ENCODE measurements at places on chromosomes 5 and 9.

DNA sequence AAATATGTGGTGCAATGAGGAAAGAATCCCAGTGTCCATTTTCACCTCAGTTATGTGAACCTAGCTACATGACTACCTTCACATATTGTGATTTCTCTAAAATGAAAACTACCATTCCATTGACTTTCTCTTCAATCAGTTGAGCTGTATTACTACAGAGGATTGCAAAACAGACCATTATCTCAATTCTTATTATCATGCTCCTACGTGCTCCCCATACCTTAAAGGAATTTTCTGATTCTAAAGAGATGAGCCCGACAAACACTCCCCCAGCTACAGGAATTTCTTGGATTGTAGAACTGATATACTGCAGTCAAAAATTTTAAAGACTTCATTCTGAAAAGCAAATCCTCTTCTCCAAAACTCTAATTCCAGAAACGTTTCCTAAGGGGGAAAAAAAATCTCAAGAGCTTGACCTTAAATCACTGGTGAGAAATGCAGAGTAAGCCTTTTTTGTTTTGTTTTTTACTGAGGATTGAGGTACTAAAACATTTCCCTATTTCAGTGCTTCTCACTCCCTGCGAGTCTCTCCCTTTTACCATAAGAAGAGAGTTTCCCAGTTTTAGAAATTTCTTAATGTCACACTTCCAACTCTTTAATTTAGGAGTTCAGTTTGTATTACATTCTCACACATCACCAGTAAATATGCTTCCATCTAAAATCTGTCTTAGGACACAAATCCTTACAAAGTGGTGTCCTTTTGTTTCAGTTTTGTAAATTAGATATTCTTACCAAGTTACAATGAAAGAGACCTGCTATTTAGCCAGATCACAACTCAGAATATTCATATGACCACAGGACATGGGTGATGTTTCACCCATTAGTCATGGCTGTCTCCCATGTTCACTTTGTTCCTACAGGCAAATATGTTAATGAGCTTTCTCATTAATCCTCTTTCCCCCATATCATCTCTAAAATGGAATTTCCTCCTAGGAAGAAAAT, 203.8 kb downstream of the TSSK1B start:
- DNase-seq, result peak; percentile 55

- no peak for DNase-seq
Measured at GRCh38 chr5:158286827-158287226, 427.9 kb upstream of the CLINT1 start.

GRCh38 chr5:40221796-40222195, 457.9 kb upstream of the PTGER4 start:
- DNase-seq, result peak; percentile 69

GRCh38 chr5:63125392-63125791, 546.8 kb downstream of the LRRC70 start:
- no peak for DNase-seq

GRCh38 chr5:19928562-19929421, 59.2 kb downstream of the CDH18 start:
- peak; percentile 93 for DNase-seq

GRCh38 chr5:179138568-179138925, 78.4 kb downstream of the ZNF354C start:
- no peak for DNase-seq

DNA sequence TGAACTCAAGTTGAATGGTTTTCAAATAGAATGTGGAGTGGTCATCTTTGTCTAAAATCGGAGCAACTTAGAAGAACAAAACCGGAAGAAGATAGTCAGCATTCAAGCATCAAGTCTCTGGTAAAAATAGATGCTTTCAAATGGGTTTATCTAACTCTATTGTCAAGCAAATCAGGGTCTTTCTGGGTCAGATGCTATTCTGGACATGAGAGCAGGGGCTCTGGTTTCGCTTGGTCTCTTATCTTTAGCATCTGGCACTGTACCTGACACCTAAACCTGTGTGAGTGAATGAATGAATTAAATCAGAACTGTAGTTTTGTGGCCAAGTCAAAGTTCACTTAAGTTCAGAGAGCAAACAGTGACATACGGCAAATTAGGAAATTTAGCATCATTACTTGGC, 173.5 kb downstream of the SLIT3 start:
- DNase-seq, result no peak

GRCh38 chr5:136330353-136331038, 34.8 kb downstream of the TRPC7 start:
- DNase-seq, result no peak

DNA sequence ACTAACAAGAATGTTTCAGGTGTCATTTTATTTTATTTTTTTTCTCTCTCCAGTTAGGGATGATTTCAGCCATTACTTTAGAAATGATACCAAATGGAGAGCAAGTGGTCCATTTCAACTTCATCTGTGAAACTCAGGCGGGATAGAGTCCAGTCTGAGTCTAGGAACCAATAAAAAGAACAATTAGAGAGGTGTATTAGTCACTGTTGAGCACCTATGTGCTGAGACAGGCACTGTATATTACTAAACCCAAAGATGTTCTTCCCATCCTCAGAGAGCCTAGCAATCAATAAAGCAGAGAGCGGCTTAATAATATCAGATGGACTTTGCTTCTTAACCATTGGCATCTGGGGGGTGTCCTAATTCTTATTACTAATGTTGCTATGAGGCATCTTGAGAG, 410.3 kb upstream of the SLC24A2 start:
- no peak for DNase-seq

- peak; percentile 22 for DNase-seq
Measured at GRCh38 chr5:84724683-84725082, 340.0 kb upstream of the EDIL3 start.

DNA sequence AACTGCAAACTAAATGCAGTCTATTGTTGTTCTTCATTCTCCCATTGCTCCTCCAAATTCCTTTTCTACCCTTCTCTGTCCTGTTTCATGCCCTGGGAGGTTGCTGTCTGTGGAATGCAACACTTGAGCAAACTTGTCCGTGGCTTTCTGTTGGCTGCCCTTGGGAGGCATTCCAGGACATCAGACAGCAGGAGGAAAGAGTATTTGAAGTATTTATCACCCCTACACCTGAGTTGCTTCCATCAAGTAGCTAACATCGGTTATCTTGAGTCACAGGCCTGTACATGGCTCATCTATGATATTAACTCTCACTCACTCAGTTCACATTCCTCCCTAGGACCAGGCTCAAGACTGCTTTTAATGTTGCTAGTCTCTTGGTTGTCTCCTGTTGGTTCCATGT, 803.4 kb upstream of the CDH6 start:
- DNase-seq, result no peak

GRCh38 chr9:97039514-97039860, 545 bp upstream of the CTSV start:
- DNase-seq, result peak; percentile 67

- DNase-seq, result no peak
Measured at GRCh38 chr5:14771972-14772371, 99.6 kb downstream of the ANKH start.

DNA sequence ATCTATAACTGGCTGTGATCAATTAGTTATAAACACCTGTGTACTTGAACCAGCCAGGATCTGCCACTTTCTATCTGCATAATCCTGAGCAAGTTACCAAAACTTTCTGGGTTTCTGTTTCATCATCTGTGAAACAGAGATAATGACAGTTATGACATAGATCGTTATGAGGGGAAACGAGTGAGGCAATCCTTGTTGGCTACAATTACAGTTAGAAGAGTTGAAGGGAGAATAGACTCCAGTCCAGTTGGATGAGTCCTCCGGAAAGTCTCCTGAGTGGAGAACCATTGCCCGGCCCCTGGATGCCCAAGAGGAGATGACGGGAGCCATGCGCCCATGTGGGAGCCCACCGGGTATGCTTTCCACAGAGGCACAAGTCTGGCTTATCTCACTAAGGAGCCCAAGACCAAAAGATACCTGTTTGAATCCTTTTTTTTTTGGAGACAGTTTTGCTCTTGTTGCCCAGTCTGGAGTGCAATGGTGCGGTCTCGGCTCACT, 4.5 kb downstream of the PDE6A start:
- peak; percentile 18 for DNase-seq

DNA sequence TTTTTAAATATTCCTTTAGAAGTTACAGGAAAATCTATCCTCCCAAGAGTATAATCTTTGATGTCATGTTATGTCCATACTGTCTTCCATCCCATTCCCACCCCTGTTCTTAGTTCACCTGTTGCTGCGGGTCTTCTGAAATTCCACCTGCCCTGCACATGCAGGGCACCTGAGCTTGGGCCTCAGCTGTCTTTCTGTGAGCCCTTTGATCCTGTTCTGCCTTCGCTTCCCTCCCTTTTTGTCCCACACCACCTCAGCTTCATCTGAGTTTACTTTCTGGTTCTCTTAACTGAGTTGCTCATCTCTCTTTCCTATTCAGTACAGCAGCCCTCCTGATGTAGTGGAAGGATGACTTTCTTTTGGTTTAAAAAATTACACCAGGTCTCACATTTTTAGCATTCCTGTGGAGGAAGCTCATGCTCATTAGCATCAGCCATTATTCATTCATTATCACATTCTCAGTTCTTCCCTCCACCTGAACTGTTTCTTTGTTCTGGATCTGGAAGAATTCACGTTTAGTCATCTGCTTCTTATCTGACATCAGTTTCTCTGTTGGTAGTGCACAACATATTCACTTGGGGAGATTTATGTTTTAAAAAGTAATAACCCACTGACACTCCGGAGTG, 211.0 kb downstream of the ADCY2 start:
- no peak for DNase-seq

- no peak for DNase-seq
Measured at GRCh38 chr5:2669913-2670312, 81.6 kb downstream of the IRX2 start.

DNA sequence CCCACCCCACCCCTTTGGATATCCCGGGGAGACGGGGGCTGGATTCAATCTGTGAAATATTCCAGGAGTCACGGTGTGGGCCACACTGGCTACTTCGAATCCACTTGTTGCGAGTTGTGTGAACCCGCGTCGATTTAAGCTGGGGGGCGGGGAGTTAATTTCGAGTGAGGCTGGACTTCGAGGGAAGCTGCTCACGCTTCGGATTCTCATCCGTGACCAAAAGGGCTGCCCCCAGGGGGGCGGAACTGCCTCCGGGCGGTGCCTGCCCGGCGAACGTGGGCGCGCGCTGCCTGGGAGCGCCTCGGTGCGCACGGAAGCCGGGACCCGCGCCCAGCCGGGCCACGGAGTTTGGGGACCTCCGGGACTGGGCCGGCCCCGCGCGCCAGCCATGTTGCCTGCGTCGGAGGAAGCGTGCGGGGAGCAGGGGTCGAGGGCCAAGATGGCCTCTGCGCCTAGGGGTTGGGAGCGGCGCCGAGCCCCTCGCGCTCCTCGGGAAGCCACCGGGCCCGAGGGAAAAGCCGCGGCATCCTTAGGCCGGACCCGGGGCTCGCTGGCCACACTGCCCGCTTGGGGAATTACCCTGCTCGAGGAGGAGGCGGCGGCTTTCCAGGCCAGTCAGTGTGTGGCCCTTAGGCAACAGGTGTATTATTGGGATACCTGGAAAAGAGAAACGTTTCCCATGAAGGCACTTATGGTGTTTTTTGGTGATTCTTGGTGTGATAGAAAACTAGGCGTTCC, 975 bp downstream of the OCLN start:
- DNase-seq, result peak; percentile 33

- no peak for DNase-seq
Measured at GRCh38 chr5:172558076-172558976, 82.7 kb upstream of the NEURL1B start.

GRCh38 chr5:59528202-59528862, 365.2 kb downstream of the PDE4D start:
- no peak for DNase-seq

DNA sequence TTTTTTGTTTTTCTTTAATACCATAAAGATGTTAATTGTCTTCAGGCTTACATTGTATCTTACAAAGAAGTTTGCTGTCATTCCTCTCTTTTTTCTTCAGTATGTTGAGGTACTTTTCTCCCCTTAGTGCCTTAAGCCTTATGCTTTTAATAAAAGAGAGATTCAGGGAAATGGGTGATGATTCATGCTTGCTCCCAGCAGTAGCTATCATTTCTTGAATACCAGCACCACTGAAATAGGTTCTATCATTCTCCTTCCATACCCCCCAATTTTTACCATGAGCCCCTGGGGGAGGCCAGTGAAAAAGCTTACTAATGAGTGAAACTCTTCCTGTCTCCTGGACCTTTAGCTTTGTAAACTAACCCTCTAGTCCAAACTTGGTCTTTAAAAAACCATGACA, 165.0 kb downstream of the FBXL7 start:
- no peak for DNase-seq

DNA sequence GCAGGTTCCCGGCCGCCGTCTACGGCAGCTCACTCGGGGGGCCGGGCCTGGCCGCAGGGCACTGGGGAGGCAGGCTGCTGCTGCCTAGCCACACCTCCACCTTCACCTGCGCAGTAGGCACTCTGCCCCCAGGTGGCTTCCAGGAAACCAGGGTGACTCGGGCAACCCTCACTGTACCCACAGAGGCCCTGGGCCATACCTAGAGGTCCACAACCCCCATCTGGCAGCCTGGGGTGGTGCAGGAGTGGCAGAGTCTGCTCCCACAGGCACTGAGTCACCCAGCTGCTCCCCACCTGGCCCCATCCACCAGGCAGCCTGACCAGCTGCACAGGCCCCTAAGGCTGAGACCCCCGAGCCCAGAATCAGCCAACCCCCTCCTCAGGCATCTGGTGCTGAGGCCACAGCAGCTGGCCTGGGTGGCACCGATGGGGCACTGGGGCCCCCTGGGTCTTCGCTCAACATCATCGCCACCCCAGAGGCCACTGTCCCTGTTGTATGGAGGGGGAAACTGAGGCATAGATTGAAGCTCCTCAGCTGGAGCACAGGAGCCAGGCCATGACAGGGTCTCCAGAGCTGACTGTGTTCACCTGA, 70.2 kb downstream of the KCNT1 start:
- no peak for DNase-seq

DNA sequence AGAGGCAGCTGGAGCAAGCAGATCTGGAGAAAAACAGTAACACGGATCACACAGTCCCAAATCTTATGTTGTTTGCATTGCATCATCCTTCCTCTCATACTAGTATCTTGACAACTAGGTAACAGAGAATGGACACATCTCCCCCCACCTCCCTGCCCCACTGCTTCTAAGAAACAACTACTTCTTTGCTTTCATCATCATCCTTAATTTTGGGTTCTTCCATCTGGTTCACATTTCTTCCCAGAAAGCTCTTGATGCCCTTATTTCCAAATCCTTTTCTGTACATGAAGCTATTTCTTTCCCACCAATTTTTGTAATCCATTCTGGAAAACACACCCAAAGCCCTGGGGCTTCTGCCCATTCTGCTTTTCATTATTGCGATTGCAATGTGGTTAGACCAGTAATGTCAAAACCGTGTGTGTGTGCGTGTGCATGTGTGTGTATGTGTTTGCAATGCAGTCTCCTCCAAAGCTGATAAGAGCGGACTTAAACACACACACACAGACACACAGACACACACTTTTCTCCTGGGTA, 254.7 kb upstream of the SLC30A5 start:
- DNase-seq, result no peak

DNA sequence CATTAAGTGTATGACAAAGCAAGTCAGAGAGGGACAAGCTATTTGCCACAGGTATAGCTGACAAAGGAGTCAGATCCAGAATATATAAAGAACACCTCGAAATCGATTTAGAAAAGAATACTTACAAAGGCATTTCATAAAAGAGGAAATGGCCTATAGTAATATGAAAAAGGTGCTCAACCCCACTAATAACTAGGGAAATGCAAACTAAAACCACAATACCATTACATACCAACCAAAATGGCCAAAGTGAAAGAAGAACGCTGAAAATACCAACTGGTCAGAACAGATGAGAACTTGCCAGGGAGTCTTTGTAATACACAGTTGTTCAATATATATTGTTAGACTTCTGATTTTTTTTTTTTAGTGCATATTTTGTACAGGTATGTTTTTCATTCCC, 152.9 kb downstream of the CDC42SE2 start:
- DNase-seq, result no peak

GRCh38 chr9:81801190-81801589, 111.8 kb upstream of the TLE1 start:
- DNase-seq, result peak; percentile 28
